ENCODE measurements at places on chromosomes 3 and 15.

- peak; percentile 51 for DNase-seq
Measured at GRCh38 chr15:24878153-24878552, 76.6 kb upstream of the SNRPN start.

- DNase-seq, result no peak
Measured at GRCh38 chr15:57824186-57824585, 117.7 kb downstream of the POLR2M start.

DNA sequence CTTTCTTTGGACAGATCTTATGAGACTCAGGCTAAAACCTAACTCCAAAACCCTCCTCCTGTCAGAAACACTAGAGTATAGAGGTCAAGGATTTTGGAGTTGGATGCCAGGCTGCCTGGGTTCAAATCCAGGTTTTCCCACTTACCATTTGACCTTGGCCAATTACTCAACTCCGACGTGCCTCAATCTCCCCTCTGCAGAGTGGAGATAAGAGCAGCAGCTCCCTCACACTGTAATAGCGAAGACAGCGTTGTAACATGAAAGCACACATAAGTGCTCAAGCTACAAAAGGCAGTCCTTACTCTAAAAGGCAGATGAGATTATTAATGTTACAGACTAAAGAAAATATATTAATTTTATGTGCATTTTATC, 90.1 kb downstream of the IGF2BP2 start:
- no peak for DNase-seq

GRCh38 chr3:170417090-170417489, 1.6 kb upstream of the CLDN11 start:
- no peak for DNase-seq

GRCh38 chr3:153602801-153603200, 440.8 kb downstream of the RAP2B start:
- no peak for DNase-seq

GRCh38 chr3:151901644-151902285, 28.3 kb downstream of the SUCNR1 start:
- no peak for DNase-seq

- DNase-seq, result no peak
Measured at GRCh38 chr15:29942143-29942542, 119.9 kb upstream of the TJP1 start.

GRCh38 chr3:190238871-190239270, 83.4 kb downstream of the CLDN1 start:
- no peak for DNase-seq

DNA sequence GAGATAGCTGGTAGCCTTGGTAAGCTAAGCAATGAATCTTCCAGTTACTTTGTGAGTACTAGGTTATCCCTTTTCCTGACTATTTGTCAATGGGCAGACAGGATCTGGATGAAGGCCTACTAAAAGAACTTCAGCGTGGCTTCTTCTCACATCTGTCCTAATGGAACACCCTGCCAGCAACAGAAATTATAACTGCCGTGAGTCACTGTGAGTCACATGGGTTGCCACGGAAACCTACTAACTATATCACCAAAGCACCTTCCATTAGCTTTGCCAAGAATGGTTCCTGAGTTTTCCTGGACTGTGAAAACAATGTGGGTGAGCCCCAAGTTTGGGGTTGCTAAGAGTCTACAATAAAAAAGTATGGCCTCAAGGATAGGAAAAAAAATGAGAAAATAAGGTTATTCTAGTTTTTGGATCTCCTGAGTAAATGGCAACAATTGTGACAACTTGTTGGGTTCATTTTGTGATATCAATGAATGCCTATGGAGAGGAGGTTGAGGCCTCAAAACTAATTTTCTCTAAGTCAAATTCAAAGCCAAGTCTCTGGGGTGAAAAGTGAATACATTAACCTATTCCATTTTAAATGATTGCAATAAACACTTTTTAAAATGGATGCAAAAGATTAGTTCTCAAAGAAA, 195.1 kb upstream of the ICE2 start:
- no peak for DNase-seq

GRCh38 chr3:37256447-37256846, 82.1 kb upstream of the LRRFIP2 start:
- no peak for DNase-seq

DNA sequence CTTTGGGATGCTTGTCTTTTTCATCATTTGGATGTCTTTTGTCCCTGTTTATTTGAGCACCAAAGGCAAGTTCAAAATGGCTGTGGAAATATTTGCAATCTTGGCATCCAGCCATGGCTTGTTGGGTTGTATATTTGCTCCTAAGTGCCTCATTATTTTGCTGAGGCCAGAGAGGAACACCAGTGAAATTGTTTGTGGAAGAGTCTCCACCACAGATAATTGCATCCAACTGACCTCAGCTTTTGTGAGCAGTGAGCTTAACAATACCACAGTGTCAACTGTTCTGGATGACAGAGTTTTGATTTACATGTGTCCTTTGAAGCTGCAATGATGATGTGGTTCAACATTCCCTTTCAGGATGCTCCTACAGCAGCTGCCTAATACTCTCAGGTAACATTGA, 83.0 kb upstream of the KCNAB1 start:
- DNase-seq, result peak; percentile 1

- DNase-seq, result no peak
Measured at GRCh38 chr3:190205739-190206138, 85.0 kb upstream of the P3H2 start.
